ENCODE measurements at places on chromosomes 16 and 17. TPM values are rescaled to one million over a fixed set of nuclear protein-coding genes. Genes with fewer than 3 reads are reported as not detected.

Gene MYH13
- polyA plus RNA-seq: 0.63 TPM

Gene LYRM9
- 9.9 TPM for polyA plus RNA-seq

Gene TMEM92
- 0.97 TPM for polyA plus RNA-seq

Gene ITGA2B
- polyA plus RNA-seq: 2.1 TPM

Gene PPP1R27
- polyA plus RNA-seq: 38.2 TPM

Gene ALOX15B
- 0.79 TPM for polyA plus RNA-seq

Gene AHSP
- polyA plus RNA-seq: 23.5 TPM

Gene ASIC2
- polyA plus RNA-seq: 0.11 TPM

Gene PIRT
- not detected for polyA plus RNA-seq

Gene CCL17
- polyA plus RNA-seq: not detected

Gene SLC5A11
- 0.13 TPM for polyA plus RNA-seq

Gene FGF11
- polyA plus RNA-seq: 2.1 TPM

Gene WIPI1
- 44.8 TPM for polyA plus RNA-seq

Gene MPP3
- 2.4 TPM for polyA plus RNA-seq

Gene ATP2A3
- polyA plus RNA-seq: 2.6 TPM

Gene TPSD1
- 1.2 TPM for polyA plus RNA-seq

Gene ABCC11
- polyA plus RNA-seq: 0.54 TPM

Gene ABCA6
- 16.5 TPM for polyA plus RNA-seq

Gene CDK5R1
- 8.5 TPM for polyA plus RNA-seq

Gene PIK3R6
- polyA plus RNA-seq: 5.1 TPM

Gene GNG13
- not detected for polyA plus RNA-seq

Gene RMI2
- 11.5 TPM for polyA plus RNA-seq

Gene KRTAP2-3
- polyA plus RNA-seq: not detected

Gene KRTAP1-5
- polyA plus RNA-seq: not detected

Gene KRT222
- polyA plus RNA-seq: 0.17 TPM

Gene GPR139
- not detected for polyA plus RNA-seq

Gene PERCC1
- polyA plus RNA-seq: not detected

Gene ACSF2
- polyA plus RNA-seq: 74.9 TPM

Gene MEIOB
- polyA plus RNA-seq: 0.77 TPM

Gene DPEP2
- polyA plus RNA-seq: 2.5 TPM

Gene EMP2
- polyA plus RNA-seq: 48.1 TPM

Gene MAP1LC3B
- polyA plus RNA-seq: 50.6 TPM

Gene YBX2
- polyA plus RNA-seq: 2.0 TPM

Gene LDHD
- 1.9 TPM for polyA plus RNA-seq

Gene GRN
- polyA plus RNA-seq: 167 TPM

Gene CEP95
- 30.2 TPM for polyA plus RNA-seq

Gene IL17C
- polyA plus RNA-seq: not detected

Gene CTF1
- polyA plus RNA-seq: 11.2 TPM

Gene KRTAP4-7
- polyA plus RNA-seq: not detected

Data from muscle of back (tissue), 13 donors.